ENCODE measurements at places on chromosomes 3 and 15.

- DNase-seq: peak; percentile 2
These were observed 108.2 kb upstream of the UBE2E2 start for GRCh38 chr3:23094890-23095462.

DNA sequence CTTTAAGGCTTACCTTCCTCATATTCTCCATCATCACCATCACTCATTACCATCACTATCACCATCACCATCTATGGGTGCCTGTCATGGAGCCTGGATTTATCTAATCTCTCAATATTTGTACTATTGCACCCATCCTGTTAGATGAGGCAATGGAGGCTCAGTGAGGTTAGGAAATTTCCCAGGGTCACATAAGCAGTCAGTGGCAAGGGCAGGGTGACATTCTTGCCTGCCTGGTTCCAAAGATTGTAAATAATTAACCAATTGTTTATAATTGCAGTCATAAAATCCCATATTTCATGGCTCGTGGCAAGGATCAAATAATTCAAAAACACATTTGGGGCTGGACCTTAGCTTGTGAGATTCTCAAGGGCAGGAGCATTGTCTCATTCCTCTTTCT is 55.2 kb downstream of the MGLL start:
- no peak for DNase-seq

DNA sequence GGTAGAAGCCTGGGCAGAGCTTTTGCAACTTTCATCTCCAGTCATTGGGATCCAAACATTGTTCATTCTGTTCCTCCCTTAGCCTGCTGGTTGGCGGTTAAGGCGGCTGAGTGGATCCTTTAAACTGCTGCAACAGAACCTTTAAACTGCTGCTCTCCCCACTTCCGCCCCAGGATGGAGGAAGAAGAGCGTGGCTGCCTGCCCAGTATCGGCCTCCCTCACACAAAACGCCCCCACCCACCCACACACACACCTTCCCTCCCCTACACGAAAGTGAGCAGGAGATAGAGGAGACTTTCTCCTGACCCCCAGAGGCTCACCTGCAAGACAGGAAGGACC is 460 bp upstream of the ZMAT3 start:
- DNase-seq: peak; percentile 34

GRCh38 chr15:25175033-25175788 is 220.4 kb downstream of the SNRPN start:
- no peak for DNase-seq

DNA sequence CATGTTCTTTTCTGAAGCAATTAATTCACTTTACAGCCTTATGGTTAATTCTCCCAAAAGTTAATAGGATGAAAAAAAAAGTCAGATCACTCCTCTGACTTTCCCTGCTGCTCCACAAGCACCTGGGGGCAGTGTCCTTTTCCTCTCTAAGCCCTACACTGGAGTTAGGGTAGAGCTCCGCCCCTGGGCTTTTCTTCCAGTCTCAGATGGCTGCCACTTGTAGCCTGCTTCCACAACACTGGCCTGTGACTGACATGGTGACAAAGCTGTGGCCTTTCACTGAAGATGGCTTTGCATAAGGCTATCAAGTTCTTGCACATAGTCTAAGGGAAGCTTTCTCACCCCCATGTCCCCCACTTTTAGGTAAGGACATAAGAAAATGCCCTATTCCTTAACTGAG is 1.3 kb upstream of the MON1A start:
- DNase-seq: no peak

DNA sequence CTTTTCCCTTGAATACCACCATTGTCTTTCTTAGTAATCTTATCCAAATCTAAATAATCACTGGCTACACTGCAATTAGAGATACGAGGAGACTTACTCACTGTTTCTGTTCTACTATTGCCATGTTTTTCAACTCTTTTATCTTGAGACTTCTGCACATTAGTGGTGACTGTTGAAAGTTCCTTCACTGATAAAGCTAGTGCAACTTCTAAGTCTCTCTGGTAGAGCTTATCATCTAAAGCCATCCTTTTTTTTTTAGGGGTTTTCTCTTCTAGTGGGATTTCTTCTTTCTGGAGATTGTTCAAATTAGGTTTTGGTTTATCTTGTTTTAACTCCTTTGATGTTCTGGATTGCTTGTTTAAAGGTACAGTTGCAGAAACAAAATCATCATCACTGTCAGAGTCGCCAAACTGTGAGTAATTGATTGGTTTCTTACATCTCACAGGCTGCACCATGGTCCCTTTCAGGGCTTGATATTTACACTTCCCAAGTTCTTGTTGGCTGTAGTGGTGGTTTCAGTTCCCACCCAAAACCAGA is 37.7 kb downstream of the NCK1 start:
- DNase-seq: no peak

- no peak for DNase-seq
These were observed 155.6 kb upstream of the TSC22D2 start for GRCh38 chr3:150252462-150252861.

DNA sequence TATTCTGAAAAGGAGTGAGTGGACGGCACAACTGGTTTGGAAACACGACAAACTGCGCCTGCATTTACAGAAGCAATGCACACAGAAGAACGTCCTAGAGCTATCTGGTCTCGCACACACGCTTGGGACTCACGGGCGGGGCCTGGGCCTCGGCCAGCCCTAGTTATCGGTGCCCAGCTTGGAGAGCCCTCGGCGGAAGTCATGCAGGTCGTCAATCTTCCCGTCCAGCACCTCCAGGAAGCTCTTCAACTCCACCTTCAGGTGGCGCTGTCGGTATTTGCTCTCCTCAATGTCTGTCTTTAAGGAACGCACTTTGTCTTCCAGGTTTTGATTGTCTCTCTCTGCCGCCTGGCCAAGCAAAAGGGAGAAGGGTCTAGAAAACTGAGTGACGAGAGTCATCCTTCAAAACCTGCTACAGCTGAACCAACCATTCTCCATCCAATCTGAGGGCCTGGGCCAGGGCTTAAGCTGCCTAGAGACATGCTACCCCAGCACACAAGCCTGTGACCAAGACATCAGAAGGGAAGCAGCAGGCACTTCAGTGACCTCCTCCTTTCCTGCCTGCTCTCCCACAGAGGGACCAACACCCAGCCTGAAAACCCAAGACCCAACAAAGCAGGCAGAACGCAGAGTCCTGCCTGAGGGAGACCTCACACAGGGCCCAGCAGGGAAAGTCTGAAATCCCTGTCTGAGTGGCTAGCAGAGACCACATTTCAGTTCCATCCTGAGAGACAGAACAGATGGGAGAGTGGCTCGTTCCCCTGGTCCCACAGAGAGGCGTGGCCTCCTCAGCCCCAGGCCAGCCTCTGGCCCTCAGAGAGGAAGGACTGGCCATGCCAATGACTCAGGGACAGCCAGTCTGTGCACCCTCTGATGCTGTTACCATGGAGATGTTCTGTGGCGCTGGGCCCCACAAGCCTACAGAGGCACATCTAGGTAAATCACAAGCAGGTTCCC is 40.4 kb downstream of the WHAMM start:
- DNase-seq: no peak

DNA sequence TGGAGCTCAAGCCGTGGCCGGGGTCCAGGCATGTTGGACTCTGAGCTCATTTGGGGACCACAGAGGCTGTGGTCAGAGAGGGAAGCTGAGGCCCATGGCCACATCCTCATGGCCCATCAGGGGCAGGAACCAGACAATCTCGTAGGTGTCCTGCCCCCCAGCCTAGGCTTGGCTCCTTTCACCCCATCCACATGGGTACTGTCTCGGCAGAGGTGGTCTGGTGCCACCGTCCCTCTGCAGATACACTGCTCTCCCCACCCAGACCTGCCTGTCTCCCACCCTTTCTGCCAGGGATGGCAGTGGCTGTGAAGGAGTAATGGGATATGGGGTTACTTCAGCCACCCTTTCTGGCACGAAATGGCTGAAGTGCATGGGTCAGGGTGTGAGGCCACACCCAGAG is 7.9 kb downstream of the PRSS50 start:
- DNase-seq: no peak

GRCh38 chr3:24589513-24589851 is 94.8 kb upstream of the THRB start:
- no peak for DNase-seq

DNA sequence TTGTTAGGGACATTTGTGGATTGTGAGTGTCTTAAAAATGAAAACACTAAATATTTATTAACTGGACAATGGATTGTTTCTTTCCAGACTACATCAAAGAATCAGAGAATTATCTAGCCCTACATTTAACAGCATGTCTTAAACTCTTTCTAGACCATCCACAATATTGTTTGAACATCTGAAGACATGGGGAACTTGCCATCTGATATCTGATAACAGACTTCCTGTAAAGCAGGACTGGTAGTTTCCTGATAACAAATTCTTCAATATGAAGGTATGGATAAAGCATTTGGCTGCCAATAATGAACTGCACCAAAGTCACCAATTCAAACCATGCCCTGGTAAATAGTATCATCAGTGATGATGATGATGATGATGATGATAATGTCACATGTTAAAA is 26.2 kb upstream of the HACD2 start:
- DNase-seq: no peak

All from NCI-H1105 (cell line).